ENCODE measurements at places on chromosomes 2 and 18.

DNA sequence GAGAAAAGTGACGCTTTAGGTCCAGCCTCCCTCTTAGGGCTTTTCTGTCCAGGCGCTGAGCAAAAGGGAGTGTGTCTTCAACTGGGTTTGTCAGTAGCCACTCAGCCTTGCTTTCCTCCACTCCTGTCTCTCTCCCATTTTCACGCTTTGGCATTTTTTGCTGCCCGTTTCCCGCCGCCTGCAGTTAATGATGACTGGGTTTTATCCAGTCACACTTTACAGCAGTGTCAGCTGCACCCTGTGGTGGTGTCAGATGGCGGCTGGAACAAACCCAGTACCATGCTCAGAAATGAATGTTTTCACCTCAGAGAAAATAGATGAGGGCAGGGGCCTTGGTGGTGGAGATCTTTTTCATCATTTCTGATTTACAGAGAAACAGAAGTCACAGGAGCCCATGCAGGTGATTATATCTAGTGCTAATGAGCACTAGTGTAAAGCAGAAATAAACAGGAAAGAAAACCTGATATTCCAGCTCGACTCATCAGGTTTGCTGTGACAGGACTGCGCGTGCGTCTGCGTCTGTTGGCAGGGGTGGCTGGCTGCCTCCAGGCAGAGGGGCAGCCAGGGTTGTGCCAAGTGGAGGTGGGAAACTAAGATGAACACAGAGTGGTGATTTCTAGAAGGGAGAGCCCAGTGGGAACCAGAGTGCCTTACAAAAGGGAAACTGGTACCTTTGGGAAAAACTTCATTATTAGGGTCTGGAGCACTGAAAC lies 139.9 kb downstream of the TANC1 start:
- DNase-seq: no peak

- no peak for DNase-seq
Measured at GRCh38 chr2:130814931-130815680, 21.6 kb upstream of the ARHGEF4 start.

DNA sequence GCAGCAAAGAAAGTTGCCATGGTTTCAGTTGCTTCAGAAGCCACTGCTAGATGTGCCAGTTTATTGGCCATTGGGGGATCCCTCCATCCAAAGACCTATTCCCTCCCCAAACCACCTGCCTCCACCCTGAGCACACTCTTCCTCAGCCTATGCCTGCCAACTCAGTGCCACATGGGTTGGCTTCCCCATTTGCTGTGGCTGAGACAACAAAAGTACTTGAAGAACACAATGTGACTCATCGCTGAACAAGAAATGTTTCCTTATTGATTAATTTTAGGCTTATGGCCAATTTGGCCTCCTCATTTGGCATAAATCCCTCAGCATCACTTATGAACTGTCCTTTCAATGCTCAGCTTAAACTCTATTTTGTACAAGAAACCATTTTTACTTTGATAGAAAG lies 215.9 kb downstream of the TMEM247 start:
- DNase-seq: no peak

GRCh38 chr2:1594123-1594372 lies 150.3 kb downstream of the PXDN start:
- DNase-seq: no peak

DNA sequence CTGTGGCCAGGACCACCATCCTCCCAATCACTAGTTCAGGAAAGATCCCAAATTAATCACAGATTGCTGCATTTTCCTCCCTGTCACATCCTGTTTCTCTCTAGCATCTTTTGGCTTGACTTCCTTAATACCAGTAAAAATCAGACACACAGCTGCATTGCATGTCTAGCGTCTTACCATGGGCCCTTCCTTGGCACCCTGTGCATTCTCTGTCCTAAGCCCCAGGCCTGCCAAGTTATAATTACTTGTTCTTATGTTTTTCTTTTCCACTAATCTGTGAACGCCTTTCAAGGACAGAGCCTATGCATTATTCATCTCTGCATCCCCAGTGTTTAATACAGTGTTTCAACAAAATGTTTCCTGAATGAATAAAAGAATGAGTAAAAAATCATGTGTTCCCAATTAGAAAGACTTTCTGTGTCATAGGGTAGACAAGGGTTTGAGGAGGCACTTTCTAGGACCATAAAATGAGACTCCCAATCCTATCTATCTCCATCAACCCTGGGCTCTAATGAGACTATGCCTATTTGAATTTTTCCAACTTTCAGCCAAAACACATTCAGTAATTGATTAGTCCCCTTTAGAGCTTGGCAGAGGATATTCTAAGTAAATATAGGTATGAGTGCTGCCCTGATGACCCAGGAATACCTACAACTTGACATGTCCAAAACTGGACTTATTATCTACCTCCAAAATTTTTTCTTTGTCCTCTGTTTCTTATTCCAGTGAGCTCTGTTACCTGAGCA lies 10.3 kb upstream of the NT5C1B start:
- peak; percentile 78 for DNase-seq

DNA sequence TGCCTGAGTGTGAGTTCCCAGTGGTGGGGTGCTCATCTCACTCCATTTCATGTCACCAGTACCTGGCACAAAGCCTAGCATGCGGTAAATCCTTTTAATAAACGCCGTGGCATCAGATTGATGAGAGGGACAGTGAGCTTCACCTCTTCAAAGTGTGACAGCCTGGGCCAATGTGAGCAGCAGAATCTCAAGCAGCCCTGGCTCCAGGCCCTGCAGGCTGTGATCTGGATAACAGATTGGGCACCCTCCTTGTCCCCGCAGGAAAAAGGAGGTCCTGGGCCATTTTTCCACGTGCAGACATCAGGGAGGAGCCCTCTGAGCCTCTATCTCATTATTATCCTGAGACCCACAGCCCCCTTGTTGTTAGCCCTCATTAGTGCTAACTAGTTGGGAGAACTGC lies 34.8 kb downstream of the TET3 start:
- DNase-seq: no peak

DNA sequence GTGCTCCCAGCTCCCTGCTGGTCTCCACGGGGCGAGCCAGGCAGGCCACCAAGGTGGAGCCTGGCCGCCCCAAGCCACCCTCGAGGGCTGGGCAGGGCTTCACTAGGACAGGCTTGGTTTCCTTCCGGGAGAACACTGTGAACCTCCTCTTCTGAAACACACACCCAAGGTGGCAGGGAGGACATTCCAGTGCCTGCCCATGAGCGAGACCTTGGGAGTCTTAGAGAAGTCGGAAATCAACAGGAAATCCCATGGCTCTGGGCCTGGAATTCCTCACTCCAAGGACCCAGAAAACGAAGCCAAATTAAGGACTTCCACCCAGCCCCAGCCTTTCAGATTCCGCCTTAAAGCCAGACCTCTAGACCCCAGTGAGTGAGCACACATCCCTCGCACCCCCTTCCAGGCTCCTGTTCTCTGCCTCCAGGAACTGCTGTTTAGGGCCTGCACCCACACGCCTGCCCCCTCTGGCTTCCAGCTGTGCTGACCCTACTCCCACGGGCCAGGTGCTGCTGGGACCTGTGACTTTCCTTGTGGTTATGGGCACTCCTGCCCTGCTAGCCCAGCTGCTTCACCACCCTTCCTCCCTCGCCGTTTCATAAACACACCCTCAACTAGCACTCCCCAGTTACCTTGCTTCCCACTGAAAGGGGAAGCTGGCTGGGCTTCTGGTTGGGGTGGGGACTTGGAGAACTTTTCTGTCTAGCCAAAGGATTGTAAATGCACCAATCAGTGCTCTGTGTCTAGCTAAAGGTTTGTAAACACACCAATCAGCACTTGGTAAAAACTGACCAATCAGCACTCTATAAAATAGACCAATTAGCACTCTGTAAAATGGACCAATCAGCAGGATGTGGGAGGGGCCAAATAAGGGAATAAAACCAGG lies 13.7 kb downstream of the GPR17 start:
- no peak for DNase-seq

GRCh38 chr2:241666627-241667400 lies 19.8 kb downstream of the DTYMK start:
- DNase-seq: no peak

DNA sequence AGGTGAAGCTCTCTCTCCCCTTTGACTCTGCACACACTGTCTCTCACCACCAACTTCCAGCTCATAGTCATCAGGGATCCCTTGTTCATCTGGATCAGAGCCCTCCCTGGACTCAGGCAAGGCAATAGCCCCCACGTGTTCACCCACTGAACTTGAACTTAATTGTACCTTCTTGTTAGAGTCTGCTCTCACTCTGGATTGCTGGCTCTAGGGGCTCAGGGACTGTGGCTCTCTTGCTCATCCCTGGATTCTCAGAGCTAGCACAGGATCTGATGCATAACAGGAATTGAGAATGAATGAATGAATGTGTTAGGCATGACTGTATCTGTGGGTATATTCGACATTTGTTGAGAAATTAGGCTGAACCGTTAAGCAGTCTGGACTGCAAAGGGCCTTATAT lies 16.7 kb upstream of the ASAP2 start:
- no peak for DNase-seq

DNA sequence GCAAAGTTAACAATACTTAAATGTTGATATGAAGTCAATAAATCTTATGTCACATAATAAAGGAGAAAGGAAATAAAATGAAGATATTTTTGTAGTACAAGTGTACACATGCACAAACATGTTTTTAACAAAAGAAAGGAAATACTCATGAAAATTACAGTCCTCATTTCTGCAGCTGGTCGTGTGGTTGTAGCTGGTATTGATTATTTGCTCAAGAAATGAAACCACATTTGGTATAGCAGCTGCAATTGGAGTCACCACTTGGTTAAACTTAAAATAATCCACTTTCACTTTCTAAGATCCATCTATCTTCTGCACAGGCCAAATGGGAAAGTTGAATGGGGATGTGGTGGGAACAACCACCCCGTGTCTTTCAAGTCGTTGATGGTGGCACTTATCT lies 580.5 kb upstream of the NRXN1 start:
- DNase-seq: no peak

GRCh38 chr2:2704428-2705090 lies 373.5 kb upstream of the MYT1L start:
- no peak for DNase-seq

DNA sequence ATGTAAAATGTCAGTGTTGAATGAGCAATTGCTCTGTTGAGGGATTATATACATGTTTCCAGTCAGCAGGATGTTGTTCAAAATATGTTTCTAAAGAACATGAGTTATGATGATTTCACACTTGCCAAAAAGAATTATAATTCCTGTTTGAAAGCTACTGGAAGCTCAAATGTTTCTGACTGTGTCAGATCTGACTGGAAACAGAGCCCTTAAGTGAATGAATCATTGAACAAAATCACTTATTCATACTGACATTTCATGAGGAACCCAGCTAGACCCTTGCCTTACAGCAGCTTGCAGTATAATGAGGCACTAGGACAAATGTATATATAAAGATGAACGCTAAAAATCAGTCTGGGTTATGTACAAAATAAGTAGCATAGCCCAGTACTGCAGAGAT lies 35.4 kb upstream of the ITGAV start:
- no peak for DNase-seq

- DNase-seq: no peak
Measured at GRCh38 chr2:231300722-231301076, 94.8 kb upstream of the B3GNT7 start.

- no peak for DNase-seq
Measured at GRCh38 chr2:197414515-197414914, 20.3 kb downstream of the SF3B1 start.

DNA sequence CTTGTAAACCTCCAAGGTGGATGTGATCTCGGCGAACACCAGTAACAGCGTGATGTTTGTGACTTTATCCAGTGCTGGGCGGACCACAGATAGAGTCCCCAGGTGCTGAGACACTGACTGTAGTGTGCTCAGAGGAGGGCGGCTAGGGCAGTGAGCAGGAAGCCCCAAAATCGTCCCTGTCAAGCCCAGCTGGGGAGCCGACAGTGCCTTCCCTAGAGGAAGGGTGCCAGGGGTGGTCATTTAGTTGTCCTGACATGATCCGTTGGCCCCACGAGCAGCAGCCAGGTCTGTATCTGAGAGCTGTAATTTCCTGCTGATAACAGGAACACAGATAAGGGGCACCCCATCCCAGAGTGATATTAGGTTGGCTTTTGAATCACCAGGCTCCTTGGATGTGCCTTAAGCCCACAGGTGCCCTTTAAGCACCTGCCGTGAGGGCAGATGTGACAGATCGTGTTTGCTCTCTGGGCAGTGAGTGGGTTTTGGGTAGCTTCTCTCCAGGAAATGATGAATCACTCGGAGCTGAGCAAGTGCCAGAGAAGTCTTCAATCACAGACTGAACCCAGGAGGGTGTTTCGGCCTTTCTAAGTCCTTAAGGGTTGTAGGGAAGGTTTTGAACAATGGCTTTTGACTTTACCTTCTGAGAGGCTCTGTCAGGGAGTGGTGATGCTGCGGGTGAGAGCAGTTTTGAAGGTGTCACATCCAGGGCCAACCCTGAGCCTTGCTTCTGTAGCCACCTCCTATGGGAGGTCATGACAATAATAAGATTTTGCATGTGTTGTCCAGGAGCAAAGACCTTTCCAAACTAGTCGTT lies 7.7 kb downstream of the LPIN1 start:
- DNase-seq: peak; percentile 60

DNA sequence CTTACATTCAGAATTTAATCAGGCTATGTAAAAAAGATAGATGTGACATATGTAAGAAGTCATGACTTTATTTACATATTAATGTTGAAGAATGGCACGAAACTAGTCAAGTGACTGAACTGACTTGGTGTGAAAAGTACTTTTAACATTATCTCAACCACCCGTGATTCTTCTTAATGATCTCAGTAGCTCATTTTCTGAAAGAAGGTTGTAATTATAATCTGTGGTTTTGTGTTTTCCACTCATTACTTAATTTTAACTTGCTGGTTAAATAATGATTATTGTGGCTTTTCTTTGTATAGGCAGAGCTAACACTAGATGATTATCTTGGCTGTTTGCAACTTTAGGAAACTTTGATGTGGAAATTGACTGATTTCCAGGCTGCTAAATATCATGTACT lies 18.5 kb downstream of the KCNJ13 start:
- no peak for DNase-seq

GRCh38 chr2:181140928-181141327 lies 160.5 kb downstream of the UBE2E3 start:
- DNase-seq: no peak

- DNase-seq: no peak
Measured at GRCh38 chr2:151984424-151985083, 114.3 kb downstream of the CACNB4 start.

DNA sequence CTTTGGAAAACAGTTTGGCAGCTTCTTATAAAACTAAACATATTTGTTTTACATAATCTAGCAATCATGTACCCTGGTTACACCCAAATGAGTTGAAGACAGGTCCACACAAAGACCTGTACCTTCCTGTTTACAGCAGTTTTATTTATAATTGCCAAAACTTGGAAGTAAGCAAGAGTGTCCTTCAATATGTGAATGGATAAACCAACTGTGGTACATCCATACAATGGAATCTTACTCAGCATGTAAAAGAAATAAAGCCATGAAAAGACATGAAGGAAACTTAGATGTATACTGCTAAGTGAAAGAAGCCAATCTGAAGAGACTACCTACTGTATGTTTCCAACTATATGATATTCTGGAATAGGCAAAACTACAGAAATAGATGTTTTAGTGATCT lies 23.7 kb downstream of the ORC4 start:
- DNase-seq: no peak

DNA sequence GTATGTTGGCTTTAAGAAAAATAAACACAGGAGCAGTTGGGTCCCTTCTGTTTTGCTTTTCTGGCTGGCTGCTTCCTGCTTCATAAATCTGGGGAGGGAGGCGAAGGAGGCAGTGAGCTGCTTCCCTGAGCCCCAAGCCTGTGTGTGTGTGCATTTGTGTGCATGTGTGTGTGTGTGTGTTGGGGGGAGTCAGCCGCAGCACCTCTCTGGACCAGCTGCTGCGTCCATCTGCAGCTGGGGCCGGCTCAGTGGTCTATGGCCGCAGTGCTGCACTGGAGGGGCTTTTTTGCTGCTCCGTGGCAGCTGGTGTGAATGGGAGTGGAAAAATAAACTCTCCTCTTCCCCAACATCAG lies 192.3 kb downstream of the RNF144A start:
- DNase-seq: no peak

Data from fibroblast of skin of back (primary cell).